Heart right ventricle (tissue), 16 donors: ENCODE measurements at places on chromosomes 7 and 10. TPM values are rescaled to one million over a fixed set of nuclear protein-coding genes. Genes with fewer than 3 reads are reported as not detected.

Gene LRIT2
- total RNA-seq, result not detected

DNA sequence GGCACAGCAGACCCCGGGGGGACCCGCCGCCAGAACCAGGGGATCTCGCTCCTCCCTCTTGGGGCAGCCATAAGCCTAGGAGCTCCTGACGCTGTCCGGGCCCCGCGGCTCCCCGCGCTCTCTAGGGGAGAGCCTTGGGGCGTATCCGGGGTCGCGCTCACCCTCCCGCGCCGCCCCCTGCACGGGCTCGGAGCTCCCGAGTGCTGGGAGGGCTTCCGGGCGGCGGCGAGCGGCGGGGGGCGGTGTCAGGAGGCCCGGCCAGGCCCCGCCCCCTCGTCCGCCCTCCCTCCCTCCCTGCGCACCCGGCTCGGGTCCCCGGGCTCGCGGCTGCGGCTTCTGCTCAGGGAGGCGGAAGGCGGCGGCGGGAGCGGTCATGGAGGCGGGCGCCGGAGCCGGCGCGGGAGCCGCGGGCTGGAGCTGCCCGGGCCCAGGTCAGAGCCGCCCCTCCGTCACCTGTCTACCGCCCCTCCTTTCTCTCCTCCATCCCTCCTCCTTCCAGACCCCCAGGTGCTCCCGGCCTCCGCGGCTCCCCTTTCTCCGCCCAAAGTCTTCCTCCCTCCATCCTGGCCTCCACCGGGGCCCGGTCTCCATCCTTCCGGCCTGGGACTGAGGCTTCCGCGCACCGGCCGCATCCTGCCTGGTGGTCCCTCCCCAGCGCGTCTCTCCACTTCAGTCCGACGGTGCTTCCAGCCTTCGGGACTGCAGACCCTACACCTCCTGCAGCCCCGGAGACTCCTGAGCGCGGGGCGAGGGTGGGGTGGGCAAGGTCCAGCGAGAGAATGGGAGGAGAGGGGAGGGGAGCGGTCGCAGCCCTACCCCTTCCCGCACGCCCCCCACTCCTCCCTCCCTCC, at the start of gene CCDC136:
TSS of gene CCDC136 (plus strand) at position 848 of the 851 bp plus-strand sequence. CDS start 444 bp downstream, outside the sequence.
- peak within 1 kb of the TSS; percentile 41 for H3K27ac ChIP-seq
- H3K27me3 ChIP-seq, result no peaks in the 10 kb centered on the region
- no peaks in the 10 kb centered on the region for H3K36me3 ChIP-seq
- peak within 1 kb of the TSS; percentile 81 for H3K4me3 ChIP-seq

Gene UTF1
- not detected for total RNA-seq

DNA sequence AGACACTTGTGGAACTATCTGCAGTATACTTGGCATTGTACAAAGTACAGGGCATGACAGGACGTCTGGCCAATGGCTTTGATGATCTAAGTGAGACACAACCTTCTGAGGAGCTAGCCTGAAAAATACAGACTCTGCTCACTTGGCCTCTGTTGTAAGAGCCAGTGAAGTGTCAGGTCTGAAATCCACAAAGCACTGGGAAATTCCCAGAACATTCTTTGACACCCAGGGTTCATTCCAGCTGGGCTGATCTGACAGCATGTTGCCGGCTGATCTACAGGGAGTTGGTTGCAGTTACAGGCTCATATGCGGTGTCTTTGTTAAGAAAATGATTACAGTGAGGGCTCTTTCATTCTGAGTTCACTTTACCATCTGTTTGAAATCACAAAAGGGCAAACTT, 354.6 kb downstream of the PHF14 start:
- DNase-seq, result no peak
- H3K36me3 ChIP-seq, result no peaks in the 10 kb centered on the region
- no peaks in the 10 kb centered on the region for H3K27me3 ChIP-seq
- no peak overlapping the region for H3K27ac ChIP-seq

Gene CTAGE6
- total RNA-seq, result 0.30 TPM

Gene CHCHD1
- total RNA-seq, result 30.0 TPM

Gene SEMA3D
- 0.59 TPM for total RNA-seq

DNA sequence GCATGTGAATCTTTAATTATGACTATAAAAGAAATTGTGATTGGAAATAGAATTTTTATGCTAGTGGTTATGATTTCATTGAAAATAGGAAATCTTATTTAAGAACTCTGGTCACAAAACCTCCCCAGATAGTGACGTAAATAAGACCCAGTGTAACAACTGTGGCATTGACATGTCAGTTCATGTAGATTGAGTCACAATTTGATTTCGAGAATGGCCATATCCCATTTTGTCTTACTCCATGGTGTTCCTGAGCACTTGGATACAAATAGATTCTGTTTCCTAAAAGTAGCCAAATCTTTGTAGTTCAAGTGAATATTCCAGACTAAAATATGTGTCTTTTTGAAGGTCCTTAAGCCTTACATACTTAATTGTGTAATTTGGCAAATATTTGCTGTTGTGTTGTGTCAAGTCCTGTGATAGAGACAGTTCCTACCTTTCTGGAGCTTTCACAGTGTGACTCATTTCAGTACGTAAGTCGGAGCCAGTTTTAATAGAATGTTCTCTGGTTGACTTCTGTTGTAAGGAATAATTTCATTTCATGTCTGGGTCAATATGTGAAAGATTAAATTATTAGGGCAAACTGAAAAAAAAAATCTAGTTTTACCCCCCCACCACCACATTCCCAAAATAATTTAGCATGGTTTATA, 37.1 kb upstream of the TOMM7 start:
- no peak for DNase-seq
- H3K4me3 ChIP-seq, result no peak overlapping the region
- no peaks in the 10 kb centered on the region for H3K27me3 ChIP-seq
- no peaks in the 10 kb centered on the region for H3K36me3 ChIP-seq
- peaks cover 38% of the 10 kb centered on the region for H3K4me1 ChIP-seq
- no peak overlapping the region for H3K27ac ChIP-seq

Gene RBP4
- 7.7 TPM for total RNA-seq

DNA sequence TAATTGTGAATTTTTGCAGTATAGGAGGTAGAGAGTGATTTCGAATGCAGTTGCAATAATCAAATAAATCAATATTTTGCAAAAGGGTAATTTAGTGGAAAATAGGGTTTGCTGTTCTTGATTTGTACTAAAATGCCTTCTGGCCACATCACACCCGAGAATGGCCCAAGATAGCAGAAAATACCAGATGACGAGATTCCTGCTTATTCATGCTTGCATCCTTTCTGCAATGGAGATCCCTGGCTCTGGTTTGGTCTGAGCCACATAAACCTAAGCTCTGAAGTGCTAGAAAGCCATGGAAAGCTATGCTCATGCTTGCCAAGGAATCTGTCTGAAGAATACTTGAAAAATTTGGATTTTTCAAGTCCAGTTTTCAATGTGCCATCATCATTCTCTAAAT, 634.2 kb upstream of the COBL start:
- no peaks in the 10 kb centered on the region for H3K4me1 ChIP-seq
- no peak overlapping the region for H3K27ac ChIP-seq
- no peaks in the 10 kb centered on the region for H3K36me3 ChIP-seq
- H3K27me3 ChIP-seq, result no peaks in the 10 kb centered on the region
- no peak overlapping the region for H3K4me3 ChIP-seq

DNA sequence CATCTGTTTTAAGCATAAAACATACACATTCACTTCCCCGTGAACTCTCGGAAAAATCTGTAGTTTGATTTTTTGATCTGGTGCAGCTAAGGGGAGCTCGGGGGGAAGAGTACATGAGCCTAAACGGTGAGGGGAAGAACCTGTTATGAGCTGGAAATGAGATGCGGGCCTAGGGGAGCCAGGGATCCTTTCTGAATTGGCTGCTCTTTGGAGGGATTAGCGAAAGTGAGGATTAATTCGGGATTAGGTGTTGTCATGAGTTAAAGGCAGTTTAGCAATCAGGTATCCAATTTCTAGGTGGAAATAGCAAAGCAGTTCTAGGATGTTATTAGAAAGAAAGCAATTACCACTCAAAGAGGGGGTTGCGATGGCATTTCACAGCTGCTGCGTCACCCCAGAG, 51.1 kb upstream of the ADARB2 start:
- H3K4me1 ChIP-seq, result no peaks in the 10 kb centered on the region
- no peaks in the 10 kb centered on the region for H3K36me3 ChIP-seq
- DNase-seq, result no peak
- H3K4me3 ChIP-seq, result no peak overlapping the region

DNA sequence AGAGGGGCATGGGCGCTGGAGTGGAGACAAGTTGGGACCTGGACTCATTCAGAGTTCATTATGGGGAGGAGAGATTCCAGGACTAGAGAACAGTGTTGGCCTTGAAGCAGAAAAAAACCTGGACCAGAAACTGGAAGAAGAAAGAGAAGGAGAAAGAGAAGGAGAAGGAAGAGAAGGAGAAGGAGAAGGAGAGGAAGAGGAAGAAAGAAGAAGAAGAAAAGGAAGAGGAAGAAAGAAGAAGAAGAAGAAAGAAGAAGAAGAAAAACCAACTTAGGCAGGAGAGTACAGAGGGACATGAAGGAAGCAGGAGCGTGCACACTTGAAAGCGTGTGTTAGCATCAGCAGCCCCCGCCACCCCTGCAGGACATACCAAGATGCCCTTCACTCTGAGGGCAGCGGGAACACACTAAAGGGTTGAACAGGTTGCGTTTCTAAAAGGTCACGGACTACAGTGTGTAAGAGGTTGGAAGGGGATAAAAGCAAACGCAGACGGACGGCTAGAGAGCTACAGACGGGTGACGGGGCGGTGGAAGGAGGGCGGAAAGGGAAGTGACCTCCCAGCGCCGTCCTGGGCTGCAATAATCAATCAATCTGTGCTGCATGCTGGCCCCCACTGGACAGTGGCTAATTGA, 95.3 kb downstream of the SEC61G start:
- DNase-seq, result no peak
- H3K27ac ChIP-seq, result no peak overlapping the region
- H3K4me3 ChIP-seq, result peak overlapping the region; percentile 18
- H3K36me3 ChIP-seq, result no peaks in the 10 kb centered on the region

Gene BTAF1
- 14.0 TPM for total RNA-seq

Gene OR2A42
- not detected for total RNA-seq

Gene OPN4
- total RNA-seq, result not detected

DNA sequence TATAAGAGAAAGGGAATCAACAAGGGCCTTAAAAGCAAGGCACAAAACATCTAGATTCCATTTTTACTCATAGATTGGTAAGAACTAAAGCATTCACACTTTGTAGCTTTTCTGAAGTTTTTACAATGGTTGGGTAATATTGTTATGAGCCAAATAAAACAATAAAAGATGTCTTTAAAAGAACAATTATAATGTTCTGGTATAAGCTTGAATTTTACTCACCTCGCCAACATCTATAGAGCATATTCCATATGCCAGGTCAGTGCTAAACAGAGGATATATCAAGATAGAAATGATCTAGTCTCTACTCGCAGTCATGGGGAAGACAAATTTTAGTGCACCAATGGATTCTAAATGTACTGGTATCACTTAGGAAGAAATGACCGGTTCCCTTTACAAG, 11.9 kb downstream of the STEAP1 start:
- H3K27ac ChIP-seq, result no peak overlapping the region
- H3K27me3 ChIP-seq, result no peaks in the 10 kb centered on the region
- no peaks in the 10 kb centered on the region for H3K36me3 ChIP-seq
- no peaks in the 10 kb centered on the region for H3K4me1 ChIP-seq

DNA sequence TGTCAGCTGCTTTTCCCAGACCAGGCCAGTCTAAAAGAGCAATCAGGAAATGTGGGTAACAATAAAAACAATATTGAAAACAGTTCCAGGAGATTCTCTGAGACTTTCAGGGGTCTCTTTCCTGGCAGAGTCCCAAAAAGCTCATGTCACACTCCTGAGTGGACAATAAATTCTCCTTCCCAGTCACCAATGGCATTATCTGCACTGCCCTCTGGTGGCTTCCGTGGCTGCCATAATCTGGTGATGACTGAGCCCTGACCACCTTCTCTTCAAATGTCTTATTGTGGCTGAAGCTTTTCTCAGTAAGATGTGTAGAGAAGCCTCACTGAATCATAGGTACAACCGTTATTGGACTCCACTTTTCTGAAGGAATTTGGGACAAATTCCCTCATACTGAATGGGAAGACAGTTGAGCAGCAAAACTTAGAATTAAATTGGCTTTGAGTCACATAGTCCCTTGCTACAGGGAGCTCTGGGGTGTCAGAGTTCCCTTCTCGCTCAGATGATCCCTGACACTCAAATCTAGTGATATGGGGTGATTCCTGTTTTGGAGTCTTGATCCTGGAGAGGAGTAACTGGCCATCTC, 24.4 kb upstream of the ASAH2 start:
- H3K27ac ChIP-seq, result no peak overlapping the region
- H3K27me3 ChIP-seq, result no peaks in the 10 kb centered on the region
- H3K4me1 ChIP-seq, result no peaks in the 10 kb centered on the region
- DNase-seq, result peak; percentile 18
- H3K36me3 ChIP-seq, result no peaks in the 10 kb centered on the region

Gene HSPA12A
- 9.1 TPM for total RNA-seq

Gene NAT16
- not detected for total RNA-seq

Gene GPR85
- total RNA-seq, result 0.50 TPM

- peak; percentile 81 for DNase-seq
- no peaks in the 10 kb centered on the region for H3K36me3 ChIP-seq
- no peak overlapping the region for H3K27ac ChIP-seq
- peaks cover 3% of the 10 kb centered on the region for H3K4me1 ChIP-seq
- H3K4me3 ChIP-seq, result no peak overlapping the region
Measured at GRCh38 chr7:128783143-128783861, 7.7 kb upstream of the OPN1SW start.

DNA sequence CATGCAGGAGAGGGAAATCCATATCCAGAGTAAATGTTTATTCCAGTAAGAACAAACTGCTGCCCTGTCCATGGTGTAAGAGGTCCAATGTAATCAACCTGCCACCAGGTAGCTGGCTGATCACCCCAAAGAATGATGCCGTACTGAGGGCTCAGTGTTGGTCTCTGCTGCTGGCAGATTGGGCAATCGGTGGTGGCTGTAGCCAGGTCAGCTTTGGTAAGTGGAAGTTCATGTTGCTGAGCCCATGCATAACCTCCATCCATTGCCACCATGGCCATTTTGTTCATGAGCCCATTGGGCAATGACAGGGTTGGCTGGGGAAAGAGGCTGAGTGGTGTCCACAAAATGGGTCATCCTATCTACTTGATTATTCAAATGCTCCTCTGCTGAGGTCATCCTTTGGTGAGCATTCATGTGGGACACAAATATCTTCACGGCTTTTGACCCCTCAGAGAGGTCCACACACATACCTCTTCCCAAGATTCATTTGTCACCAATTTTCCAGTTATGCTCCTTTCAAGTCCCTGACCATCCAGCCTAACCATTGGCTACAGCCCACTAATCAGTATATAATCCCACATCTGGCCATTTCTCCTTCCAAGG, 23.3 kb upstream of the PAPSS2 start:
- H3K4me1 ChIP-seq, result no peaks in the 10 kb centered on the region
- no peaks in the 10 kb centered on the region for H3K36me3 ChIP-seq
- H3K4me3 ChIP-seq, result no peak overlapping the region
- DNase-seq, result no peak

- no peak for DNase-seq
- H3K4me1 ChIP-seq, result no peaks in the 10 kb centered on the region
Measured at GRCh38 chr7:154188330-154188729, 136.1 kb downstream of the DPP6 start.

GRCh38 chr7:4883372-4884144, at the start of gene RADIL:
Gene RADIL (minus strand): TSS chr7:4883716. CDS start chr7:4878139, 5,577 bp downstream.
- H3K27me3 ChIP-seq, result no peaks in the 10 kb centered on the region
- peak; percentile 94 for DNase-seq
- H3K4me3 ChIP-seq, result peak within 1 kb of the TSS; percentile 77
- H3K27ac ChIP-seq, result peak within 1 kb of the TSS; percentile 88
- H3K36me3 ChIP-seq, result no peaks in the 10 kb centered on the region

- no peaks in the 10 kb centered on the region for H3K27me3 ChIP-seq
- H3K4me1 ChIP-seq, result peaks cover 75% of the 10 kb centered on the region
- no peak overlapping the region for H3K4me3 ChIP-seq
- H3K27ac ChIP-seq, result no peak overlapping the region
Measured at GRCh38 chr10:61992059-61992460, 90.6 kb downstream of the ARID5B start.
